ENCODE measurements at places on chromosomes 6 and 20.

DNA sequence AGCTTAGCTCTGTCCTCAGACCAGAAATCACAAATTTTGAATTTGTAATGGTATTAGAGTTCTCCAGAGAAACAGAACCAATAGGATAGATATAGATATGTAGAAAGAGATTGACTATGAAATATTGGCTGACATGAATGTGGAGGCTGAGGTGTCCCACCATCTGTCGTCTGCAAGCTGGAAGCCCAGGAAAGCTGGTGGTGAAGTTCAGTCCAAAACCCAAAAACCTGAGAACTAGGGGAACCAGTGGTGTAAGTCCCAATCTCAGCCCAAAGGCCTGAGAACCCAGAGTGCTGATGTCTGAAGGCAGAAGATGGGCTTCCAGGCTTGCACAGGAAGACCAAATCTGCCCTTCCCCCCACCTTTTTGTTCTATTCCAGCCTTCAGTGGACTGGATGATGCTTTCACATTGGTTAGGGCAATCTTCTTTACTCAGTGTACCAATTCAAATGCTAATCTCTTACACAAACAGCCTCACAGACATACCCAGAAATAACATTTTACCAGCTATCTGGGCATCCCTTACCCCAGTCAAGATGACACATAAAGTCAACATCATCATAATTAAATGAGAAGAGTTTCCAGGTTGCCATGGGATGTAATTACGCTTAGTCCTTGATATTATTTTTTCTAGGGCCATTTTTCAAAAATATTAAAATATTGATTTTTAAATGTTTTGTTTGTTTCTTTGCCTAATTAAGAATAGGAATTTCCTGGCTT is 570.8 kb downstream of the UTRN start:
- DNase-seq: no peak

DNA sequence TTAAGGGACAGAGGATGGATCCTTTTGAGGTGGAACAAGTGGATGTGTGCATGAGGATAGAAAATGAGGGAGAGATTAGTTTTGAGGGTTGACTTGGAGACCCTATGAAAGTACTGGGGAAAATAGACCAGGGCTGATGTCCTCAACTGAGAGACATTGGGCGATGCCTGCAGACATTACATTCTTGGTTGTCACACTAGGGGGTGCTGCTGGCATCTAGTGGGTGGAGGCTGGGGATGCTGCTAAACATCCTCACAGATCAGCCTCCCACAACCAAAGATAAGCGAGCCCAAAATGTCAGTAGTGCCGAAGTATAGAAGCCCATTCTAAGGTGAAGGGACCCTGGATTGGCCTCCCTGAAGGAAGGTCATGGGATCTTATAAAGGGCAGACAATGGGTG is 63.3 kb downstream of the MOCS1 start:
- DNase-seq: no peak

DNA sequence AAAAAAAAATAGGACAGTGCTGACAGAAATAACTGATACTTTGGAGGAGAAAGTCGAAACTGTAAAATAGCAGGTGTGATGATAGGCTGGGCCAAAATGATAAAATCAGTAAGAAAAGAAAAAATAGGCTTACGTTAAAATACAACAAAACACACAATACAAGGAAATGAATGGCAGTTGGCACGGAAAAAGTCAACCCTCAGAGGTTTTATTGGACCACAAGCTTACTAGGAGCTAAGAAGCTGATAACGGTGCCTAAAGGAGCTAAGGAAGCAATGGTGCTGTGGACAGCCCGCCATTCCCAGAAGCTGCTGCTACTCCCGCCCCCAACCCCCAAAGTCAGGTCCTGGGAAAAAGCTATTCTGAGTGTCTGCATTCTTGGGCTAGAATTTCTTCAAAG is 55.9 kb upstream of the RNF146 start:
- DNase-seq: no peak

DNA sequence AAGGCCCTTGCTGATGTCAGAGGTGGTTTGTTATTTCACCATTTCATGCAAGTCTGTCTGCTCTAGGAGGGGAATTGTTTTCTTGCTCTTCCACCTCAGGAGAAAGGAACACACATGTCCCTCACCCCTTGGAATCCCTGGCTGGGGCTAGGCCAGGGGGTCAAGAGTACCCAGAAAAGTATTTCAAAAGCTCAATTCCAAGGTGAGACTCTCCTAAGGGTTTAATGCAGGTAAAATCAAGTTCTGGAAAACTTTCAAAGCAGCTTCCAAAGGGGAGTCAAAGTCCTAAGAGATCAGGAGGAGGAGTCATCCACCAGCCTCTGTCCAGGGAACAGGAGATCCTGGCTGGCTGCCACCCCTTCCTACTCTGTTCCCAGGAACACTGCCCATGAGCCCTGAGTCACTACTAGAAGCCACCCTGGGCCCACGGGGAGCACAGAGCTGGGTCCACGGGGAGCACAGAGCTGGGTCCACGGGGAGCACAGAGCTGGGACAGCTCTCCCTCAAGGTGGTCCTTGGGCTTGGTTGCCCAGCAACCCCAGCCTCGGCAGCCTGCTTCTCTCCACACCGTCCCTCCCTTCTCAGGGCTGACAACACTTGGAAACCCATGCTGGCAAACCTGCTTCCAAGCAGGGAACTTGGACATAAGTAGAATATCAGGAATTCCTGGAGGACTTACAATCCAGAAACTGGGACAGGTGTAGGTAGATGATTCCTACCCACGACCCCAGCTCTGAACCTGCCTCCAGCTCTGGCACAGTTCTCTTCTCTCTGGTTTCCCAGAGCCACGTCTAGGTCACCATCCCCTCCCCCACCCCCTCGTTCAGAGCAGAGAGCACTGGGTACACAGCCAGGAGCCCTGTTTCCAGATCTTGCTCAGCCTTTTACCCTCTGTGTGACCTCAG is 35.3 kb upstream of the CDKN1A start:
- DNase-seq: no peak

GRCh38 chr20:1336699-1337367 is 7.9 kb upstream of the SDCBP2 start:
- no peak for DNase-seq
